ENCODE measurements at places on chromosomes 12 and 14. TPM values are rescaled to one million over a fixed set of nuclear protein-coding genes. Genes with fewer than 3 reads are reported as not detected.

DNA sequence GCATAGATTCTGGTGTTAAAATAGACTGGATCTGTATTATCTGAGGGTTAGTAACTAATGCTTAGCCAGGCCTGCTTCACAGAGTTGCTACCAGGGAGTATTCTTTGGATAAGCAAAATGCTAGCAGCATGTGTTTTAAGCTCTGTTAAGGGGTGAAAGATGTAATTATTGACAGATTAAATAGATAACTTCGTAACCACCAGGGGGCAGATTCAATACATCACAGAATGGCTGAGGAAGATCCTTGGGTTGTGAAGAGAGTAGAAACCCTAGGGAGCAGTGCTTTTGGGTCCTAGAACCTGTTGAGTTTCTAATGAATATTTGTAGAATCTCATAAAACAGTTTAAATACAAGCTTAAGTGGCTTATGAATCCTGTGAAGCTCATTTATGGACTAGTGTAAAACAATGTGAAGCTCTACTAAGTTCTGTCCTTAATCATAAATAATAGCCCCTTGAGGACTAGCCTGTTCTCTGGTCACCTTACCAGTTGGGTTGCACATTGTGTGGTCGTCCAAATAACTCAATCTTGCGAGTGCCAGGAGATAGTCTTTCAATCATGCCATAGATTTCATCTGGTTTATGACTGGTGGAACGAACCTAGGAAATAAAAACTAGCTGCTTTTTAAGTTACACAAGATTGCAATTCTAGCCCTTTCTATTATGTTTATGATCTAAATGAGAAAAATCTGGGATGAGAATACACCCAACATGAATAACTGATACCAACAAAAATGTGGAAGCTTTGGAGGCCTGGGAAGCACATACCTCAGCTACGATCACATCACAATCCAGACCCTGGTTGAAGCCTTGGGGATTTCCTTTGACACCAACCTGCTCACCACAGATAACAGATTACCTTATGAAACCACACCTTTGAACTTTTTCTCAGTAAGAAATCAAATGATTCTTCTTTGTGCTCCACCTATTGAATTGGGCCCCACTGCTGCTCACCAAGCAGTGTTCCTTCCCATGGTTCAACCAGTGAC lies 12.3 kb downstream of the METTL3 start:
- DNase-seq, result peak; percentile 65

SDR39U1 gene
- 6.4 TPM for total RNA-seq

- DNase-seq, result peak; percentile 2
These were observed 58.3 kb upstream of the ARID2 start for GRCh38 chr12:45671254-45671653.

GRCh38 chr14:90274808-90275457 lies 18.6 kb downstream of the PSMC1 start:
- peak; percentile 27 for DNase-seq

TROAP gene
- total RNA-seq, result 6.6 TPM

DNA sequence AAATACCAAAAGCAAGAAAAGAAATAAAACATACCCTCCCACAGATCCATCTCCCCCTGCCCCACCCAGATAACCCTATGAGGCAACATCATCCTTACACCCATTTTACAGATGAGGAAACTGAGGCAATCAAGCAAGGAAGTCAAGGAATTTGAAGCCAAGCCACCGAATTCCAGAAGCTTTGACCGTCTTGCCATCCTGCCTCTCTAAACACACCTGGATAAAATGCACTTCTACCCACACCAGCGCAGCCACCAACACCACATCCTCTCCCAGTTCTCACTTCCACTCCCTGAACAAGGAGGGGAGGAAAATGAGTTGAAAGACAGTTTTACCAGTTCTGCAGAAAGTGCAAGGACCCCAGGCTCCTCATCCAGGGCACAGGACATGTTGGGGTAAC lies 13.6 kb downstream of the CMKLR1 start:
- DNase-seq, result no peak

KRT72 gene
- not detected for total RNA-seq

DNA sequence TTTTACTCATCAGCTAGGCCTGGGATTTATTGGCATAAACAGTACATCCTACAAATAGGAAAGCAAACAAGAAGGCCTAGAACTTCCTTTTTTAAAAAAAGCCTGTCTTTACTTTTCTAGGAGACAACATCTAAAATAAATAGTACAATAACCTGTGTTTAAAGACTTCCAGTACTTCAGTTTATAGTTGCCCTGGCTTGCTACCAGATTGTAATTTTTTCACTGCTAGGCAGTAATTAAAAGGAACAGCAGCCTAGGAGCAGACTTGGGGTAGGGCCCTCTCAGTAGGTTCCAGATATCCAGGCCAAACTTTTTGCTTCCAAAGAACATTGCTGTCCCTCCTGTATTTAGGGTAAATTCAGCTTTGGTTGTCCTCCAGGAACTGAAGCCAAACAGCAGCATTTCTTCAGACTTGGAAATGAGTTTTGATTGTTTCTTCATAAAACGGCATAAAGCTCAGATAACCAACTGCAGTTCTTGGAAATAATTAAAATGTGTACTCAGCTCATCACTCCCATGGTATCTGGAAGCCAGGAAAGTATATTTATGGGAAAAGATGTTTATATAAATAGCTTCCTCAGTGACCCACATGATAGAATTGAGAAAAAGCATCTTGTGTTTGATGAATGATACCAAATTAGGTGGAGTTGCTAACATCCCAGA lies 61.7 kb downstream of the PPP1R36 start:
- DNase-seq, result no peak

PPP1CC gene
- total RNA-seq, result 83.7 TPM

- peak; percentile 85 for DNase-seq
These were observed 104.2 kb upstream of the MAP1LC3B2 start for GRCh38 chr12:116454950-116455447.

- no peak for DNase-seq
These were observed 332.9 kb downstream of the DPF3 start for GRCh38 chr14:72560889-72561493.

FAM186B gene
- 0.35 TPM for total RNA-seq

- DNase-seq, result no peak
These were observed 26.4 kb downstream of the C12orf71 start for GRCh38 chr12:27055966-27056365.

DNA sequence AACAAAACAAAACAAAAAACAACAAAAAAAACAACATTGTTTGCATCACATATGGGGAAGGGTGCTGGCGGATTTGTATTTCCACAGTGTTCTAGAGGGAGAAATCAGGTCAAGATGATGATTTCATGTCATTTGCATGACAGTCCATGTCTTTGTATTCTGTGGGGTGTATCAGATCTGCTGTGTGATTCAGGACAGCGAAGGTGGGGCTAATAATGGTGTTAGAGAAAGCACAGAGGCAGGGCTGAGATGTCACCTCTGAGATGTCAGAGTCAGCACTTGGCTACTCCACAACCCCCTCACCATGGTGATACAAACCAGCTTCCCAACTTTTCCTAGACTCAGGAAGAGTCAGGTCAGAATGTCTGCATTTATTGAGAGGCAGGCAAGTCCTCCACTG lies 543.2 kb downstream of the BCL11B start:
- DNase-seq, result no peak

- no peak for DNase-seq
These were observed 1.5 kb upstream of the KCNH3 start for GRCh38 chr12:49537231-49537751.

- no peak for DNase-seq
These were observed 316.8 kb downstream of the PAWR start for GRCh38 chr12:79373896-79374499.

- DNase-seq, result peak; percentile 68
These were observed at the start of gene PGAM5 for GRCh38 chr12:132710405-132711079. PGAM5 (plus strand) TSS chr12:132710842; CDS start chr12:132710877, 35 bp downstream.

- no peak for DNase-seq
These were observed 20.3 kb downstream of the DCAF5 start for GRCh38 chr14:69132513-69133181.

FOXA1 gene
- 0.40 TPM for total RNA-seq

GRCh38 chr14:79576424-79576823 lies 634.9 kb downstream of the DIO2 start:
- no peak for DNase-seq

GYS2 gene
- not detected for total RNA-seq

- DNase-seq, result peak; percentile 90
These were observed 13.9 kb downstream of the PNMA1 start for GRCh38 chr14:73700325-73700724.

CLEC9A gene
- total RNA-seq, result not detected

DNA sequence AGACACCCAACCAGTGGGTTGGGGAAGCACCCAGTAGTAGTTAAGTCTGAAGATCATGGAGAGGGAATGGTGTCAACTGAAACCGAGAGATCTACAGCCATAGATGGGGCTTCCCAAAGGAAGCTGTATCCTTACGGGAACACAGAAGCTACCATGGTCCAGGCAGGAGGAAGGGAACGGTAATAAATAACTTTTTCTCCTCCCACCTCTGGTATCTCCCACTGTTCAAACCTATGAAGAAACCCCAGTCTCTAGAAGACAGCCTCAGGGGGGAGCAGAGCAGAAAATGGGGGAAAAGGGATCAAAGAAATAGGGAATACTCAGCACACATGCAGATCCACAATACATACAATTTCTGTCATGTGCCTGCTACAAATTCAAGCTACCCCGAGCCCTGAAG lies 33.4 kb downstream of the ZNF605 start:
- no peak for DNase-seq

DNA sequence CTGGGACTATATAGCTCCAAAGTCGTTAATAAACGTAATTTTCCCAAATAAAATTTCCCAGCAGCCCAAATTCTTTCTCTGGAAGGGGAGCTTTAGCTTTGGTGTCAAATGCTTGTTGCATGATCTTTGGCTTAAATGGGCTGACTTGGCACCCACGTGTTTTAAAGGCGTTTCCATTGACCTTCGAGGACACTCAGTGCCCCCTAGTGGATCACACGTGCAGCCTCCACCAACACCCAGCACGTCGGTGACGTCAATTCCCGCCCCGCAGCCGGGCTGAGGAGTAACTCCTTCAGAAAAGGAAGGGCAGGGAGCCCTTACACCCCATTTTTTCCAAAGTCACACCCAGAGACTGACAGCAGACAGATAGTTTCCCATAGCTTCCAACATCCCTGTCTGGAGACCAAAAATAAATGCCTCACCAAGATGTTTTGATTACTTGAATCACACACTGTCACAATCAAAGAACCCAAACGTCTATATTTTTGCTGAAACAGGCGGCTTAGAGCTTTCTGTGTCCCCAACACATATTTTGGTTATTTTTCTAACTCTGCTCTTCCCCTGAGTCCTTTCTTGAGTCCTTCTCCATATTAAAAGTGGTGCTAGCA lies 707.9 kb downstream of the AACS start:
- no peak for DNase-seq

- DNase-seq, result no peak
These were observed 43.4 kb downstream of the HSP90AA1 start for GRCh38 chr14:102043251-102044025.

MYO1H gene
- total RNA-seq, result not detected

GRCh38 chr12:124233846-124234640 lies 60.9 kb upstream of the RFLNA start:
- peak; percentile 46 for DNase-seq

DNA sequence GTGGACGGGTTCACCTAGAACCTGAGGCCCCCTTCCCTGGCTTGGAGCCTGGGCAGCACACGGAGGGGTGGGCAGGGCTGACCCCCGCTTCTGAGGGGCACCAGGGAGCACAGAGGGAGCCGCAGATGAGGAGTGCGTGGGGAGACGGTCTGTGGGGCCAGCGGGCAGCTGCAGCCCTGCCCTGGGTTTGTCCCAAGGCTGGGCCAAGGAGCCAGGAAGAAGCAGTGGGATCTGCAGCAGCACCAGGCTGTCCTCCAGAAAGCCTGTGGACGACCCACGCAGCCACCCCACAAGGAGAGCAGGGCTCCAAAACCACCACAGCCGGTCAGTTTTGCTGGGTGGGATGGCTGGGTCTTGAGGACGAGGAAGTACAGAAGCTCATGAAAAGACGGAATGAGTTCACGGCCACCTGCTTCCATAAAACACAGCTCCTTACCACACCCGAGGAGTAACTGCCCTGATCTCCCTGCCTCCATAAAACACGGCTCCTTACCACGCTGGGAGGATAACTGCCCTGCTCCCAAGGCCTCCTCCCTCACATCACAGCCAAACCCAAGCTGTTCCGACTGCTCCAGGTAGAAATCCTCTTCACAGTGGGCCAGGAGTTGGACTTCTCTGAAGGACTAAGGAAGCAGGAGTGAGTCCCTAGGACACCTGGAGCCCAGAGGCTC lies 9.9 kb upstream of the GOLGA3 start:
- DNase-seq, result no peak

HOXC9 gene
- 6.5 TPM for total RNA-seq

DNA sequence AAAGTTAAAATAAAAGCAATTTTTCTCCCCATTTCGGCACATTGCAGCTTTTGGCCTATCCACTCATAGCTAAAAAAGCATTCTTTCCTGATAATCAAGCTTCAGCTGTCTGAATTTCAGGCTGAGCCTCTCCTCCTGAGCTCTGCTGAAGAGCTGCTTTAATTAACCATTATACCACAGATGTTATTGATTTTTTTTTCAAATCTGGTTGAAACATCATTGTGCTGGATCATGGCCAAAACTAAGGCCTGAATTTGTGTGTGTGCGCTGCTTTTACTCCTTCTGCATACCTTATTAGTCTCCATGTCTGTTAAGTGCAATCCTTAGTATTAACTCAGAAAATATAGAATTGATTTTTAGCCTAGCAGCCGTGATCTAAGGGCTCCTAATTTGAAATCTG lies 52.3 kb downstream of the MBIP start:
- no peak for DNase-seq

DNA sequence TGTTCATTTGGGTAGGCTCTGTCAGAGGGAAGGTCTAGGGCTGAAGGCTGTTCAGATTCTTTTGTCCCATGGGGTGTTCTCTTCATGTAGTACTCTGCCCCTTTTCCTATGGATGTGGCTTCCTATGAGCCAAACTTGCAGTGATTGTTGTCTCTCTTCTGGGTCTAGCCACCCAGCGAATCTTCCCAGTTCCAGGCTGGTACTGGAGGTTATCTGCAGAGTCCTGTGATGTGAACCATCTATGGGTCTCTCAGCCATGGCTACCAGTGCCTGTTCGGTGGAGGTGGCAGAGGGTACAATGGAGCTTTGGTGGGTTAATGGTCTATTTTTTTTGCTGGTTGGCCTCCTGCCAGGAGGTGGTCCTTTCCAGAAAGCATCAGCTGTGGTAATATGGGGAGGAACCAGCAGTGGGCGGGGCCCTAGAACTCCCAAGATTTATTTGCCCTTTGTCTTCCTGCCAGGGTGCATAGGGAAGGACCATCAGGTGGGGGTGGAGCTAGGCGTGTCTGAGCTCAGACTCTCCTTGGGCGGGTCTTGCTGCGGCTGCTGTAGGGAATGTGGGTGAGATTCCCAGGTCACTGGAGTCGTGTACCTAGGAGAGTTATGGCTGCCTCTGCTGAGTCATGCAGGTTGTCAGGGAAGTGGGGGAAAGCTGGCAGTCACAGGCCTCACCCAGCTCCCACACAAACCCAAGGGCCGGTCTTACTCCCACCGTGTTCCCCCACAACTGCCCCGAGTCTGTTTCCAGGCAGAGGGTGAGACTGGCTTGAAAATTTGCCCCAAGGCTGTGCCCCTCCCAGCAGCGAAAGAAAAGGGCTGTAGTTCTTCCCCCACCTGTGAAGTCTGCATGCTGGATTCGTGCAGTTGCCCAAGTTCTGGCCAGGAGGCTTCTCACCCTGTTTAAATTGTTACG lies 17.5 kb downstream of the MTRFR start:
- DNase-seq, result peak; percentile 95

Data from renal cortical epithelial cell (primary cell).